ENCODE measurements at places on chromosomes 4 and X.

DNA sequence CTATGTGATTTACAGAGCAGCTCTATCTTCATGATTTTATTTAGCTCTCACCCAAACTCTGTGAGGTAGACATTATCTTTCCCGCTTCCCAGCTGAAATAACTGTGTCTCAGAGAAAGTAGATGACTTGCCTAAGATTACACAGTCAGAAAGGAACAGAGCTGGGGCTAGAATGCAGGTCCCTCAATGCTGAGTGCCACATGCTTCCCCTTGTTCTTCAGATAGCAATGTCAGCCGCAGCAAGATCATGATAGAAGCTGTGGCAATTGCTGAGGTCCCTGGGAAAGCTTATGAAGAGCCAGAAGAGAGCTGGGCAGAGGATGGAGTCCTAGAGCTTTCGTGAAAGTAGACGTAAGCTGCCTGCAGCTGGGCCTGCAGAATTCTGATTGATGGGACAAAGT, 11.1 kb upstream of the GABRE start:
- no peak for DNase-seq

- DNase-seq, result no peak
Observed at GRCh38 chr4:145618210-145618931, 814 bp upstream of the MMAA start.

GRCh38 chr4:165515201-165515600, 136.4 kb downstream of the CPE start:
- DNase-seq, result no peak

DNA sequence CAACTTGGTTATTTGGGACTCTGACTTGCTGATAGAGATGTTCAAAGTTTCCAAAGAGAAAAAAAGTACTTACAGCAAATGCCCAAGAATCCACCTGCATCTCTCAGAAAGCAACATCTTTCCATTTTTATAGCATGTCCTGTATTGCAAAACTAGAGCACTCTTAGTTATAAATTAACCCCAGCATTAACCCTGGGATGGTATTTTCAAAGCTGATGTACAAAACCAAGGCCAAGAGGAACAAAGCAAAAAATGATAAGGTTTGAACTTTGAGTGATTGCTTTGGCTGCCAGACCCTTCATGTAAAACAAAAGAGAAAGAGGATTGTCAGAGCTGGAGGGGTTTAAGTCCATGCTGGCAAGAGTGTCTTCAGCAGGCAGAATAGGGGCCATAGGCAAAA, at the start of gene SERPINA7:
SERPINA7 (minus strand) TSS at position 103 of the 400 bp plus-strand sequence. CDS start 1,669 bp downstream, outside the sequence.
- DNase-seq, result no peak

DNA sequence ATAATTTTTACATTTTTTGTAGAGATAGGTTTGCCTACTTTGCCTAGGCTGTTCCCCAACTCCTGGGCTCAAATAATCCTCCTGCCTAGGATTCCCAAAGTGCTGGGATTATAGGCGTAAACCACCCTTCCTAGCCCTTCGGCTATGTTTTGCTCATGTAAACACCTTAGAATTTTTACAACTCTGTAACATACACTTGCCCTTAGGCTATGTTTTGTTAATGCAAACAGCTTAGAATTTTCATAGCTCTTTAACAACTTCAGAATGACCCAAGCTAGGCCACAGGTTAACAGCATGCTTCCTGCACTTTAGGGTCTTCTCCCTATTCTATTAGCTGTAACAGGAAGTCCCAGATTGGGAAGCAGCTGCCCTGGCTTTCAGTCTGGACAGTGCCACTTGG, 24.2 kb downstream of the KLHL15 start:
- no peak for DNase-seq

Data from Panc1 (cell line).